HFF-Myc (cell line): ENCODE measurements at places on chromosomes 12 and 14.
A peak's percentile ranks its signal among the peaks of the same experiment; 100 is the strongest.

- peak; percentile 60 for DNase-seq
These were observed 589.3 kb upstream of the TMEM132C start for GRCh38 chr12:127677537-127678131.

- DNase-seq = no peak
These were observed 326.6 kb downstream of the LRIG3 start for GRCh38 chr12:58593557-58594304.

GRCh38 chr12:71840231-71840847 lies 780 bp downstream of the TBC1D15 start:
- peak; percentile 25 for DNase-seq

GRCh38 chr12:3132636-3133404 lies 55.6 kb downstream of the TSPAN9 start:
- no peak for DNase-seq

DNA sequence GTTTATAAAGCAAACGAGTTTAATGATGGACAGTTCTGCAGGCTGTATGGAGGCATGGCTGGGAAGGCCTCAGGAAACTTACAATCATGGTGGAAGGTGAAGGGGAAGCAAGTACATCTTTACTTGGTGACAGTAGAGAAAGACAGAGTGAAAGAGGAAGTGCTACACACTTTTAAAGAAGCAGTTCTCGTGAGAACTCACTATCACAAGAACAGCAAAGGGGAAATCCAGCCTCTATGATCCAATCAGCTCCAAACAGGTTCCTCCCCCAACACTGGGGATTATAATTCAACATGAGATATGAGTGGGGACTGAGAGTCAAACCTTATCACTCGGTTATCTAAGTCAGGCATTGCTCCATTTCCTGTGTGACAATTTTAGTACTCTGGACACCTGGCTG lies 189.9 kb upstream of the CNTN1 start:
- DNase-seq = no peak

DNA sequence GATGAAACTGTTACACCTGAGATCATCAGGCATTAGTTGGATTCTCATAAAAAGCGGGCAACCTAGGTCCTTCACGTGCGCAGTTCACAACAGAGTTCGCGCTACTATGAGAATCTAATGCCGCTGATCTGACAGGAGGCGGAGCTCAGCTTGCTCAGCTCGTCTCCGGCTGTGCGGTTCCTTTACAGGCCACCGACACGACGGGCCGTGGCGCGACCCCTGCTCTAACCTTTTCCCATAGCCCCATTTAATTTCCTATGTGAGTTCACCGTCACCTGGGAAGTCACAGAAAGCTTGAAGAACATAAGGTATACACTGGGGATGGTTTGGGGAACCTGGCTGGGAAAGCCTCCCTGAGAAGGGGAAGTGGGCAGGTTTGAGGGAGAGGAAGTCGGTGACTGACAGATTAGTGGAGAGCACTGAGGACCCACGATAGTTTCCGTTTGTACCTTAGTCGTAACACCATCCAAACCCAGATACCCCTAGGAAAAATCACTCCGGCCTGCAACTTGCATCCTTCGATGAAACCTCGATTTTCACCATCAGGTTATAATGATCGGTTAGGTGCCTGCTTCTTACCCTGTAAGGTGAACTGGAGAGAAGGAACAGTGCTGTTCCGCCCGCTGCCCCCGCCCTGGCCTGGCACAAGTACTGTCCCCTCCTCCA lies 2.8 kb upstream of the AAAS start:
- DNase-seq = no peak

- no peak for DNase-seq
These were observed 253.8 kb downstream of the RMST start for GRCh38 chr12:97716356-97716755.

GRCh38 chr12:66768293-66768692 lies 89.4 kb upstream of the GRIP1 start:
- no peak for DNase-seq

DNA sequence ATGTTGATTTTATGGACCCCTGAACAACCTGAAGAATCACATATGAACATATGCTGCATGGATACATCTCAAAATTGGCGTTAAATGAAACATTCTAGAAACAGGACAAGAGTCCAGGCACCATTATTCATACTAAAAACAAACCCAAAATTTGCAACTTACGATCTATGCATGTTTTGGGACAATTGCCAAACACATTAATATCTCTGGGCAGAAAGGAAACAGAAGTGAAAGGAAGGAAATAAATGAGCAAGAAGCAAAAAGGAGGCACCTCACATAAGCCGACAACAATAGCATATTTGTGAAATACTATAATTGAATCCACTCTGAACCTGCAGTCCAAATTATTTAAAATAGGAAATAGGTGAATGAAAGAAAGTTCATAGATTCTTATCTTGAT lies 1505.3 kb downstream of the AACS start:
- no peak for DNase-seq

- DNase-seq = no peak
These were observed 51.2 kb downstream of the KCNH5 start for GRCh38 chr14:62994096-62994495.

GRCh38 chr12:88237954-88238353 lies 95.8 kb downstream of the TMTC3 start:
- DNase-seq = peak; percentile 39

DNA sequence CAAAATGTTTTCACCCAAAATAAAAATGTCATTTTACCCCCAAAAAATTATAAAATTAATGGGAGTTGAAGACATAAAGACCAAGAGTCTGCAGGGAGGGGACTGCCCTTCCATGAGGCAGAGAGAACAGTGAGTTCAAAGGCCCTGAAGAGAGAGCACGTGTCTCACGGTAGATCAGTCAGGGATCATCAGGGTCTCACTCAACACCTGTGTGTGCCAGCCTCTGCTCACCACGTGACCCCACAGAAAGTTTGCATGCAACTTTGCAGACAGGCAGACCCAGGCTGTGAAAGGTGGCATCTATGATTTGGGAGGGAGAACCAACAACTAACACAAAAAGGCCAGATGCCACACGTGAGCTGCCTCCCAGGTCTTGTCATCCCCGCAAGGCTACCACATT lies 33.1 kb downstream of the CLMN start:
- no peak for DNase-seq

GRCh38 chr14:26385310-26385709 lies 212.5 kb downstream of the NOVA1 start:
- DNase-seq = no peak

GRCh38 chr12:93790472-93791152 lies 113.4 kb downstream of the CRADD start:
- DNase-seq = peak; percentile 63

- no peak for DNase-seq
These were observed 98.6 kb downstream of the GPATCH2L start for GRCh38 chr14:76250302-76250701.

GRCh38 chr14:39318574-39318973 lies 84.9 kb downstream of the MIA2 start:
- DNase-seq = no peak

DNA sequence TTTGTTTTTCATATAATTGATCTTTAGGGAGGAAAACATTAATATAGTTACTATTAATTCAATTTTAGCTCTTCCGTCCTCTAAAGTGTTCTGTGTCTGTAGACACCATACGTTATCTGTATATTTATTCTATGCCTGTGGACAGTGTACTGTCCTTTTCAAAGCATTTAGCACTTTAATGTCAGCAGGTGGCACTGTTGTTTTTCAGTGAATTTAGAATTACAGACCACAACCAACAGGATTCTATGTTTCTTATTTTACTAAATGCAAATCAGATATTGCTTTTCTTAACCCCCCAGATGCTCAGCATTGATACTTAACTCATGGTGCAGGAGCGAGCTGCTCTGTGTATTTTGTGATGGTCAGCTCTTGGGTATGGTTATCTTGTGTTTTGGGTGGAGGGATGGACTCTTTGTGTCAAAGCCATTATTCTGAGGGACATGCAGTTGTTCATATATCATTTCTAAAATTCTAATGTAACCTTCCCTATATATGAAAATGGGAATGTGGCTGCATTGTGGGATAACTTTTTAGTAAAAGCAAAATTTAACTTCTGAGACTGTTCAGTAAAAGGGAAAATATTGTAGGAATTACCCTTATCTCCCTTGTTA lies 65.2 kb downstream of the PAPOLA start:
- no peak for DNase-seq

GRCh38 chr12:41439801-41440200 lies 251.7 kb downstream of the PDZRN4 start:
- DNase-seq = no peak

DNA sequence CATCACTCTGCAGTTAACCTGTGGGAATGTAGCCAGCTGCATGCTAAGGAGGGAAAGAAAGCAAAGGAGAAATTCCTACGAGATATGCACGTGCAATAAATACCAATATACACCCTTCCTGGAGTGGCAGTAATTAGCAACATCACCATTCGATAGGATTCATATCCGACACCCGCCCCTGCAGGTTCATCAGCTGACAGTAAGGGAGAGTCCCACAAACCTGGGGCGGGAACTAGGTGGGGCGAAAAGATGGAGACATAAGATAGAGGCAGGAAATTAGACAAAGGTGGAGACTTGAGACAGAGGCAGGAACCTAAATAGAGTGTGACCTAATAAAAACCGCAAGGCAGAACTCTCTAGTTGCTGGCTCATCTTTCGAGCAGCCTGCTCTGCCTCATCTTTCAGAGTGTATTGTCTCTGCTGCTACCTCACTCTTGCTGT lies 51.6 kb downstream of the PLEKHG3 start:
- no peak for DNase-seq

- no peak for DNase-seq
These were observed 20.2 kb downstream of the VPS37B start for GRCh38 chr12:122875590-122876220.

GRCh38 chr12:16604596-16605252 lies 1.2 kb downstream of the LMO3 start:
- DNase-seq = no peak

- no peak for DNase-seq
These were observed 7.8 kb downstream of the KMT5A start for GRCh38 chr12:123391546-123392343.

- no peak for DNase-seq
These were observed 56.6 kb upstream of the METAP2 start for GRCh38 chr12:95417372-95417771.

- DNase-seq = no peak
These were observed 268.1 kb downstream of the EGLN3 start for GRCh38 chr14:33682760-33683159.

DNA sequence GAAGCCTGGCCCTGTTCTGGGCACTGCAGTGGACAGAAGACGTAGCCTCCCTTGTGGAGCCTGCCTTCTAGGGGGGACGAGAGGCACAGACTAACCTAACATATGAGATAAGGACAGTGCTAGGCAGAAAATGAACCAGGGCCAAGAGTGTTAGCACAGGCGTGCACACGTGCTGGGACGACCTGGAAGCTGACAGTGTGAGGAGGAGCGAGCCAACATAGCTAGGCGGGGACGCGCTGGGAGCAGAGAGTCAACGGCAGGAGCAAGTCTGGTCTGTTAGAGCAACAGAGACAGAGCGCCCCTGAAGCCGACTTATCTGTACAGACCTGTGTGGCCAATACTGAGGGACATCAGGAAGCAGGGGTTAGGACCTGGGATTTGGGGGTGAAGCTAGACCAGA lies 8.0 kb downstream of the PXMP2 start:
- DNase-seq = no peak

DNA sequence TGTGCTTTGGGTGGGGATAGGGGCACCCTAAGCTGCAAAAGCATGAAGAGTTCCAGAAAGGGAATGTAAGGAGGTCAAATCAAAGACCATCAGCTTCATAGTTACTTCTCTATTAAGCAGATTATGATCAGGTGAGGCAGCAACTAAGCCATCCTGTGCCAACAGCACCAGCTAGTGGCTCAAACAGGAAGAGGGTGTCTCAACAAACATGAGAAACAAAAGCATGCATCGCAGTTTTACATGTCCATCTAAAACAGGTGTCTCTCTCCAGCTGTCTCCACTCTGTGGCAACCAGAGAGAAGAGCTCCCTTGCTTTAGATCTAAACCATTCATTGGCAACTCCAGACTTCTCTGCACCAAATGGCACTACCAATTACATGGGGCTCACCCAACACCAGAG lies 52.9 kb downstream of the ACTN1 start:
- no peak for DNase-seq

DNA sequence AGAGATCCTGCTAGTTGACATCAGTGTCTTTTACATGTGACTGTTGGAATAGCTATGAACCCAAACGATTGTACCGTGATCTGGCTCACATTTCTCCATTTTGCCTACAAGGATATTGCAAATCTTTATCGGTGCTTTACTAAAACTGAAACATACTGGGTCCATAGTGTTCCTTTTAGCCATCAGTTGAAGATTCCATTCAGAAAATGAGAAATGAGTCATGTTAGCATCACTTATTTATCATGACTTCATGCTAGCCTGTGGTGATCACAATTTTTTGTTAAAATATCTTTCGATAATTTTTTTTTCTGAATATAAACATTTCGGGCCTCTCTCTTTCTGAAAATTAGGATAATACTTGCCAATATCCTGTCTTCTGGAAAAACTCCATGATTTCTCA lies 210.3 kb downstream of the EGLN3 start:
- DNase-seq = no peak

GRCh38 chr12:88922816-88923215 lies 342.5 kb upstream of the KITLG start:
- no peak for DNase-seq

GRCh38 chr12:47863985-47864384 lies 40.8 kb downstream of the VDR start:
- DNase-seq = no peak

DNA sequence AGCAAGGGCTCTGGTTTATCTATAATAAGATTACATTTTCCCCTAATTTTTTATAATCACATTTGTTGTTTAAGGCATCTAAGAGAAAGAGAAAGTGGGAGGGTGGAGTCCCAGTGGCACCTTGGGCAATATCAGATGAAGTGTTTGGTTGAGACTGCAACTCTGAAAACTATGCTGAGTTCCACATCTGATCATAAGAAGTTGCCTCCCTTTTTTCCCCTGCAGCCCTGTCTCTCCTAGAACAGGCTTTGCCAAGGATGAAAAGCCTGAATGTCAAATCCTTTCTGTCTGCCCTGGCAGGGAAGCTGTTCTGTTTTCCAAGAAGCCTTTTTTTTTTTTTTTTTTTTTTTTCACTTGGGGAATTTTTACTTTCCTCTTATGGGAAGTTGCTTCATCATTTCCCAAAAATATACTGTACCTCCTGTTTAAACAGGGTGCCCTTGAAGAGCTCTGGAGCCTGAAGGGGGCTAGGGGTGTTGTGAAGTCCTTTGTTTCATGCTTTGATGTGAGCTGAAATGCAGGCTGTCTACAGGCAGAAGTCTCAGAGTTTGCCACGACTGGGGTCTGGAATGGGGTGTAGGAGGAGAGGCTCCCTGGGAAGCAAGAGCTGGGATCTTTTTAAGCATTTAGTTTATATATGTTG lies 71.3 kb downstream of the SUSD6 start:
- DNase-seq = no peak

DNA sequence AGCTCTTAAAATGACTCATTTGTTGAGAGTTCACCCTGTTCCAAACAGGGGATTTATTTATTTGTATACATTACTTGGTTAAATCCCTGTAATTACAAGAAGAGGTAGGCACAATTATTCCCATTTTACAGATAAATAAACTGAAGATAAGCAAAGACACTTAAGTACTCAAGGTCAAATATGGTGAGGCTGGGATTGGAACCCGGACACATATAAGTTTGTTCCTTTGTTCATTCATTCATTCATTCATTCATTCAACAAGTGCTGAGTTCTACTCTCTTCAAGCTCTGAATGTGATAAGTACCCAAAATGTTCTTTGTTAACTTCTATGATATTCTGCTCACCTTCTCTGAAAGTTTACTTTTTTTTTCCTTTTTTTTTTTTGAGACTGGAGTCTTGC lies 2.4 kb upstream of the TRIM9 start:
- no peak for DNase-seq
